Pancreas (tissue), 10 donors: ENCODE measurements at places on chromosomes 1 and 21. TPM values are rescaled to one million over a fixed set of nuclear protein-coding genes. Genes with fewer than 3 reads are reported as not detected.

Gene BSND
- total RNA-seq, result not detected

Gene GCSAML
- total RNA-seq, result 0.31 TPM

Gene SLC6A9
- total RNA-seq, result 1.9 TPM

Gene OPRD1
- 0.19 TPM for total RNA-seq

Gene PLEKHN1
- 0.38 TPM for total RNA-seq

Gene TSPAN1
- total RNA-seq, result 2.1 TPM

Gene SLC30A10
- 0.16 TPM for total RNA-seq

Gene S100A2
- 0.60 TPM for total RNA-seq

Gene SIPA1L2
- total RNA-seq, result 5.3 TPM

Gene OR10J1
- not detected for total RNA-seq

DNA sequence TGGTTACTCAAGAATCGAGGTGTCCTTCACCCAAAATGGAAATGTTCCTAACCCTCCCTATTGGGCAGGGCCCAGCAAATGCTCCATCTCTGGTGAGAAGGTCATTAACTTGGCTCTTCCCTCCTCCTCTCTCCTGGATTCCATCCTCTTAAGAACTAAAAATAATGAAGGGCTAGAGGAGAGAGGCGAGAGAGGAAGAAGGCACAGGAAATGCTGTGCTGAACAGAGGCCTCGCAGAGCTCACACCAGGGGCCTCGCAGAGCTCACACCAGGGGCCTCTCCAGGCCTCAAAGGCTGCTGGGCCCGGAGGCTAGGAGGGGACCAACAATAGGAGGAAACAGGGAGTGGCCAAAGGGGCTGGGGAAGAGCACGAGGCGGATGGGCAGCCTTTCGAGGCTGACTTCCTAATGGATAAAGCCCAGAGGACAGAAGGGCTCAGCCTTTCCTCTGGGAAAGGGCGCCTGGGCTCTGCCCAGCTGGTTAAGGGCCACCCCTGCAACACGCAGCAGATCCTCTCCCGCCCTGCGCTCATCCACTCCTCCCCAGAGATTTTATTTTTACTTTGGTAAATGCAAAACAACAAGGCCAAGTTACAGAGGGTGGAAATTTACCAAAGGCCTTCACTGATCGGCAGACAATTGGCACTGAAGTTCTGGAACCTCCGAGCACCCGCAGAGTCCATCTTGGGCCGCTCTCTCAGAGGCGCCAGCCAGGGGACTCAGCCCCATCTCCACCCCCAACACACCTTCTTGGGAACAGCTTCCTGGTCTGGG is 78.5 kb downstream of the ITPKB start:
- H3K36me3 ChIP-seq, result no peaks in the 10 kb centered on the region
- H3K27me3 ChIP-seq, result no peaks in the 10 kb centered on the region
- DNase-seq, result no peak
- peaks cover 34% of the 10 kb centered on the region for H3K4me1 ChIP-seq

- no peaks in the 10 kb centered on the region for H3K27me3 ChIP-seq
- H3K36me3 ChIP-seq, result no peaks in the 10 kb centered on the region
- no peak for DNase-seq
Observed at GRCh38 chr1:247539215-247539614, 3.0 kb upstream of the OR2C3 start.

DNA sequence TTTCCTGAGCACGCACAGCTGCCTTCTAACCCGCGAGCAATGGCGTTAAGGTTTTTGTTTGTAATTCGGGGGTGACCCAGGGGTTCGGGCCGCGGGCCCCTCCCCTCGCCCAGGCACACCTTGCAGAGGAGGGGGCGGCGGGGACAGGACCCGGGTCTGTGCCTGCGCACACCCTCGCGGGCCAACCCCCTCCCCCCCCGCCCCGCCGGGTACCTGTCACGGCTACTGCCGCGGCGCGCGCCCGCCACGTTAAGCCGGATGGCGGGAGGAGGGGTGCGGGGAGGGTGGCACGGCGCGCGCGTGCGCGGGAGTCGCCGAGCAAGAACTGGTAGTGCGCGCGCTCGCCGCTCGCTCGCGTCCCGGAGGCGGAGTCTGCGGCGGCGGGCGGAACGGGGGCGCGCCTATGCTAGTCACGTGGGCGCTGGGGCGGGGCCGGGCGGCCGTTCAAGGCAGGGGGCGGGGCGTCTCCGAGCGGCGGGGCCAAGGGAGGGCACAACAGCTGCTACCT is at the start of gene TPTE:
Gene TPTE, plus strand, starts transcription at position 493 of the 508 bp plus-strand sequence. CDS start 17,141 bp downstream, outside the sequence.
- DNase-seq, result peak; percentile 70
- no peaks in the 10 kb centered on the region for H3K27me3 ChIP-seq
- H3K27ac ChIP-seq, result no peak within 1 kb of the TSS
- no peak within 1 kb of the TSS for H3K4me3 ChIP-seq
- H3K36me3 ChIP-seq, result no peaks in the 10 kb centered on the region

DNA sequence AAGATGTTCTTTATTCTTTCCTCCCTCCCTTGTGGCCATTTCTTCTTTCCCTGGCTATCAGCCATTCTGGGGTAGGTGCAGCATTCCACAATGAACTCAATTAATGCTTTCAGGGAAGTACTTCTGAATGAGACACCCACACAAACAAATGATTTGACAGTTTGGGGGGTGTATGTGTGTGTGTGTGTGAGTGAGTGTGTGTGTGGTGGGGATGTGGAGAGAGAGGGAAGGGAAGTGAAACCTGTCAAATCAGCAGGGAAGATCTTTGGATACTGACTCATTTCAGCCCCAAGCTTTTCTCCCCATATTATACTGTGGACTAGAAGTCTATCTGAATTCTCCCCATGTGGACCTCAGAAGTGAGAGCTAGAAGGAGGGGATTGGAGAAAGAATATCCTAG is 154.9 kb upstream of the CD34 start:
- H3K4me3 ChIP-seq, result no peak overlapping the region
- H3K27ac ChIP-seq, result no peak overlapping the region
- H3K27me3 ChIP-seq, result no peaks in the 10 kb centered on the region
- H3K4me1 ChIP-seq, result no peaks in the 10 kb centered on the region
- no peak for DNase-seq

GRCh38 chr1:223358826-223359225 is 5.2 kb downstream of the SUSD4 start:
- H3K36me3 ChIP-seq, result no peaks in the 10 kb centered on the region
- H3K4me1 ChIP-seq, result no peaks in the 10 kb centered on the region
- H3K27ac ChIP-seq, result no peak overlapping the region
- H3K4me3 ChIP-seq, result no peak overlapping the region
- no peaks in the 10 kb centered on the region for H3K27me3 ChIP-seq

DNA sequence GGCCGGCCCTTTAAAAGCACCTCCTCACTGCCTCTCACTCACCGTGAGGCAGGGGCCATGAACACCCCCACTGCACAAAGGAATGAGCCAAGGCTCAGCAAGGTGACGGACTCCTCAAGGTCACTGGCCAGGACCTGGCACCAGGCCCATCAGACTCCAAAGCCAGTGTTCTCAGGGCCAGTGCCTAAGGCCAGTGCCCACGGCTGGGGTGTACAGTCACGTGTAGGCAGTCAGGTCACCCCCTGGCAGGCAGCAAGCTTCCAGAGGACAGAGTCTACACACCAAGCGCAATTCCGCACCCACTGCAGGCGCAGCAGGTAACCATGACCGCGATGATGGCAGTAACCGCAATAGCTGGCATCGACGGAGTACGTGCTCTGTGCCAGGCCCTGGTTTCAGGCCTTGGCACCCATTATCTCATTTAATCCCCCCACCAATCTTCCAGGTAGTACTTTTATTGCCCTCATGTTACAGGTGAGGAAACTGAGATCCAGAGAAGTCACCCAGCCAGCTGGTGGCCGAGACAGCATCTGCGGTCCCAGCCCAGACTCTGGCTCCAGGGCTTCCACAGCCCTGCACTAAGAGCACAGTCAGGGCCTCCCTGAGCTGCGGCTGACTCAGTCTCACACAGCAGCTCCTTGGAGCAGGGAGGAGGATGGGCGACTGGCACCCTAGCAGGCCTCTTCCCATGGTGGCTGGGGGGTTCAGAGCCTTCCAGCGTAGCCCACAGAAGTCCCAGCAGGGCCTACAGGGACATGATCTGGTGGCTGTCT is 27.0 kb downstream of the RAP1GAP start:
- no peak overlapping the region for H3K4me3 ChIP-seq
- peak; percentile 95 for DNase-seq
- peaks cover 34% of the 10 kb centered on the region for H3K4me1 ChIP-seq

DNA sequence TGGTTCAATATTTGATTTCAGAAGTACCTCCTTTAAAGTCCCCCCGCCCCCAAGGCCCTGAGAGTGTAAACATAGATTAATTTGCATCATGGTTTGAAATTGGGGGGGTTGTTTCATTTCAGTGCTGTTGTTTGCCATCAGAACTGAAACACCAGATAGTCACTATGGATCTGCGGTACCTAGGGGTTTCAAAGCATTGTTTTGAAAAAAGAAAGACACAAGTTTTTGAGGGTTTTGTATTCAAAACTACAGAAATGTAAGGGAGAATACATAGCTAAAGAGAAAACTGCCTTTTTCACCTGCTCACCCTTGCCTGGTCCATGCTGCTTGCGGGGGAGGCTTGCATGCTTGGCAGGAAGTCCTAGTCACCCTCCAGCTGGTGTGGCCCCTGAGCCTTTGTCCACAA is 59.3 kb downstream of the ACP6 start:
- H3K4me3 ChIP-seq, result no peak overlapping the region
- H3K27me3 ChIP-seq, result no peaks in the 10 kb centered on the region
- no peak for DNase-seq
- H3K36me3 ChIP-seq, result peaks cover 5% of the 10 kb centered on the region
- no peak overlapping the region for H3K27ac ChIP-seq
- H3K4me1 ChIP-seq, result no peaks in the 10 kb centered on the region

GRCh38 chr1:239357867-239358266 is 28.5 kb upstream of the CHRM3 start:
- H3K4me3 ChIP-seq, result no peak overlapping the region
- H3K27me3 ChIP-seq, result no peaks in the 10 kb centered on the region
- peaks cover 5% of the 10 kb centered on the region for H3K4me1 ChIP-seq
- no peaks in the 10 kb centered on the region for H3K36me3 ChIP-seq
- DNase-seq, result no peak

- H3K36me3 ChIP-seq, result no peaks in the 10 kb centered on the region
- H3K4me1 ChIP-seq, result no peaks in the 10 kb centered on the region
- no peaks in the 10 kb centered on the region for H3K27me3 ChIP-seq
- H3K4me3 ChIP-seq, result no peak overlapping the region
Observed at GRCh38 chr1:59579222-59579621, 235.5 kb upstream of the HOOK1 start.

DNA sequence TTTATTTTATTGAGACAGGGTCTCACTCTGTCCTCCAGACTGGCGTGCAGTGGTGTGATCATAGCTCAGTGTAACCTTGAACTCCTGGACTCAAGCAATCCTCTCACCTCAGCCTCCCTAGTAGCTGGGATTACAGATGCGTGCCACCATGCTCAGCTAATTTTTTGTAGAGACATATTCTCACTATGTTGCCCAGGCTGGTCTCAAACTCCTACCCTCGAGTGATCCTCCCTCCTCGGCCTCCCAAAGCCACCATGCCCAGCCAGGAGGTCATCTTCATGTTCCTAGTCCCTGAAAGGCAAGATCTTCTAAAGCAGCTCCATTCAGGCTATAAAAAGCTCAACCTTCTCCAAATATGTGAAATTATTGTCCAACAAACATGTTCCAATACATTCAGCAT is 53.9 kb downstream of the TOR1AIP2 start:
- no peak overlapping the region for H3K4me3 ChIP-seq
- H3K36me3 ChIP-seq, result no peaks in the 10 kb centered on the region
- H3K27ac ChIP-seq, result no peak overlapping the region
- DNase-seq, result no peak
- H3K4me1 ChIP-seq, result no peaks in the 10 kb centered on the region
- no peaks in the 10 kb centered on the region for H3K27me3 ChIP-seq

DNA sequence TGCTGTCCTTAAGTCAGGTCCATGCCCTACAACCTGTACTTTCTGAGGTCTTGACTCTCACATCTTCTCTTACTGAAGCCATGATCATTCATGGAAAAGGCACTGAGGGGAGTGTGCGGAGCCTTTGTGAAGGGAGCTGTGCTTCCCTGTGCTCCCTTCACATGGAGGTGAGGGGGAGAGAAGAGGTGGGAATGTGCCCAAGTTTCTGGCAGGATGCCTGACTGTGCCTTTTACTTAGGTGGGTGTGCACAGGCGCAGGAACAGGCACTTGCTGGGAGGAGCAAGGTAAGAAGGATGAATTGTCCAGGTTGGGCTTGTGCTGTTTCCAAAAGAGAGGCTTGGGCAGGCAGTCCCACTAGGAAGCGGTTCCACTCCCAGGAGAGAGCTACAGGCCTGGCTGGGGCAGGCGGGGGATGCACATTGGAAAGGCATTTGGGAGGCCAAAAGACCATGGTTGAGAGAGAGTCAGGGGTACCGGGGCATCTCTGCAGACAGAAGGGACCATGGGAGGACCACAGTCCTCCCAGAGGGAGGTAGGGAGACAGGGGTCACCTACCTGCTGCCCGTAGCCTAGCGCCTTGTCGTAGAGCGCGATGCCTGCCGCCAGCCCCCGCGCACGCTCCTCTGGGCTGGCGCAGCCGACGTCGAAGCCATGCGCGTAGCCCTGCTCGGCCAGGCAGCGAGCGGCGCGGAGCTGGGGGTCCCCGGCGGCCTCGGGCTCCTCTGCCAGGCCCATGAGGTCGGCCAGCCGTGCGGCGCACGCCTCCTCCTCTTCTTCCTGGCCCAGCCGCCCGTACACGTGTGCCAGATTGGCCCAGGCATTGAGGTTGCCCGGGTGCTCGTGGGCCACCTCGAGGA is 853 bp downstream of the TTC22 start:
- H3K27ac ChIP-seq, result peak overlapping the region; percentile 78
- H3K4me1 ChIP-seq, result peaks cover 18% of the 10 kb centered on the region
- peak overlapping the region; percentile 54 for H3K4me3 ChIP-seq
- no peaks in the 10 kb centered on the region for H3K27me3 ChIP-seq
- DNase-seq, result peak; percentile 48

- DNase-seq, result no peak
- H3K27me3 ChIP-seq, result no peaks in the 10 kb centered on the region
- peaks cover 3% of the 10 kb centered on the region for H3K4me1 ChIP-seq
- H3K36me3 ChIP-seq, result no peaks in the 10 kb centered on the region
Observed at GRCh38 chr1:230752407-230752806, 5.2 kb downstream of the CAPN9 start.

DNA sequence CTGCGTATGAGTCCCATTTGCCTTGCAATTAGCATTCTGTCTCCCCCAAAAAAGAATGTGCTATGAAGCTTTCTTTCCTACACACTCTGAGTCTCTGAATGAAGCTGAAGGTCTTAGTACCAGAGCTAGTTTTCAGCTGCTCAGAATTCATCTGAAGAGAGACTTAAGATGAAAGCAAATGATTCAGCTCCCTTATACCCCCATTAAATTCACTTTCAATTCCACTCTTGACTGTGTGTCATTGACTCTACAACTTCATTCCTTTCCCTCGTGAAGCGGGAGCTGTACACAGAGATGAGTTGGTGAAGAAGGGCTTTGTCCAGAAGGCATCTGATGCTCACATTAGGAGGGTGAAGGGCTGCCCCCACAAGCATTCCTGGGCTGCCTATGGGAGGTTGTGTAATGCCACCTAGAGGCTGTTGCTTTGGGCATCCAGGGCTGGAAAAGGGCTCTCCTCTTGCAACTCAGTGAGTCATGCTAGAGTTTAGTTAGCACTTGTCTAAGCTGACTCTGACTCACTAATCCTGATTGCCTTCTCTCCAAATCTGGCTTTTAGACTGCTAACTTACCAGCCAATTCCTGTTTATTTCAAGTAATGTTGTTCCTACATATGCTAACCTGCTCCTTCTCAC is 1.8 kb downstream of the SPRR1B start:
- H3K4me1 ChIP-seq, result no peaks in the 10 kb centered on the region
- H3K27ac ChIP-seq, result no peak overlapping the region
- DNase-seq, result no peak
- no peaks in the 10 kb centered on the region for H3K36me3 ChIP-seq
- H3K4me3 ChIP-seq, result no peak overlapping the region
